Caki2 (cell line): ENCODE measurements at places on chromosomes 5 and 9. TPM values are rescaled to one million over a fixed set of nuclear protein-coding genes. Genes with fewer than 3 reads are reported as not detected.

DNA sequence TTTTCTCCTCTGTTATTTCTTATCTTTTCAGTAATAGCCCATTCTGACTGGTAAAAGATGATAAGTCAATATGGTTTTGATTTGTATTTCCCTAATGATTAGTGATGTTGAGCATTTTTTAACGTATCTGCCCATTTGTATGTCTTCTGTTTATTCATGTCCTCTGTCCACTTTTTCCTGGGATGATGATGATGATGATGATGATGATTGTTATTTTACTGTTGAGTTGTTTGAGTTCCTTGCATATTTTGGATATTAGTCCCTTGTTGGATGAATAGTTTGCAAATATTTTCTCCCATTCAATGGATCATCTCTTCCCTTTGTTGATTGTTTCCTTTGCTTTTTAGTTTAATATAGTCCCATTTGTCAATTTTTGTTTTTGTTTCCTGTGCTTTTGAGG is 27.0 kb downstream of the UTP15 start:
- no peak for DNase-seq

DNA sequence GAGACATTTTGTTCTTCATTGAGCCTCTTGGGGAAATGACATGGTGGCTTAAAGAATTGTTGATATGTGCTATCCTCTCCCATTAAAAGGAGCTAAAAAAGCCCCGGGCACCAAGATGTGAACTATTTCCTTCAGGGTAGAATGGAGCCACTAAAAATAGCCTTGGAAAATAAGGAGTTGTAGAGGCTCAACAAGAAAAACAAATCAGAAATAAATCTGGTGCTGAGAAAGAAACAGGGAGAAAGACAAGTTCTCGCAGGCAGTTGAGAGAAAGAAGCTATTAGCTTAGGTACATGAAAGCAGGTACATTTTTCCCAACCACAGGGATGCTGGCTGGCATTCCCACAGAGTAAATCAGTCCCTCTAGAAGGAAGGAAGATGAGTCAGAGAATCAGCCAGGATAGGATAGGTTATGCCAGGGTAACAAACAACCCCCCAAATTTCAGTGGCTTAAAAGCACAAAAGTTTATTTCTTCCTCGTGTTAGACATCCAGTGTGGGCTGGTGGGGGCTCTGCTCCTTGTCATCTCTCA is 134.6 kb upstream of the ADRA1B start:
- DNase-seq = no peak

GRCh38 chr9:127395497-127396252 is 1.3 kb upstream of the SLC2A8 start:
- DNase-seq = no peak

- no peak for DNase-seq
These were observed 109.4 kb downstream of the CCDC192 start for GRCh38 chr5:127812570-127812969.

CYLC2 gene
- not detected in 2 replicates for total RNA-seq

MTMR12 gene
- 9.5 and 26.8 TPM in 2 replicates for total RNA-seq

SPINK5 gene
- 0.95 TPM in 1 of 2 replicates, not detected in the other for total RNA-seq
